ENCODE measurements at places on chromosomes 1 and 21. TPM values are rescaled to one million over a fixed set of nuclear protein-coding genes. Genes with fewer than 3 reads are reported as not detected.

GRCh38 chr1:203328714-203329122, 22.2 kb downstream of the FMOD start:
- DNase-seq, result peak; percentile 69

DNA sequence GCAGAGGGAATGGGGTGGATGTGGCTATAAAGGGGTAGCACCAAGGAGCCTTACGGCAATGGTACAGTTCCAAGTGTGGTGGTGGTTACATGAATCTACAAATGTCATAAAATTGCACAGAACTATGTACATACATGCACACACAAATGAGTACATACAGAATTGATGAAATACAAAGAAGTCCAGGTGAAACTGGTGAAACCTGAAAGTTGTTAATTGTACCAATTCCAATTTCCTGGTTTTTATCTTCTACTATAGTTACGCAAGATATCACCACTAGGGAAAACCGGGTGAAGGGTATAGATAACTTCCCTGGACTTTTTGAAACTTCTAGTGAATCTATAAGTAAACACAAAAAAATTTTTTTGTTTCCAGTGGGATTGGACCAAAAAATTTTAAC, 18.9 kb downstream of the HSF2BP start:
- DNase-seq, result no peak

DNA sequence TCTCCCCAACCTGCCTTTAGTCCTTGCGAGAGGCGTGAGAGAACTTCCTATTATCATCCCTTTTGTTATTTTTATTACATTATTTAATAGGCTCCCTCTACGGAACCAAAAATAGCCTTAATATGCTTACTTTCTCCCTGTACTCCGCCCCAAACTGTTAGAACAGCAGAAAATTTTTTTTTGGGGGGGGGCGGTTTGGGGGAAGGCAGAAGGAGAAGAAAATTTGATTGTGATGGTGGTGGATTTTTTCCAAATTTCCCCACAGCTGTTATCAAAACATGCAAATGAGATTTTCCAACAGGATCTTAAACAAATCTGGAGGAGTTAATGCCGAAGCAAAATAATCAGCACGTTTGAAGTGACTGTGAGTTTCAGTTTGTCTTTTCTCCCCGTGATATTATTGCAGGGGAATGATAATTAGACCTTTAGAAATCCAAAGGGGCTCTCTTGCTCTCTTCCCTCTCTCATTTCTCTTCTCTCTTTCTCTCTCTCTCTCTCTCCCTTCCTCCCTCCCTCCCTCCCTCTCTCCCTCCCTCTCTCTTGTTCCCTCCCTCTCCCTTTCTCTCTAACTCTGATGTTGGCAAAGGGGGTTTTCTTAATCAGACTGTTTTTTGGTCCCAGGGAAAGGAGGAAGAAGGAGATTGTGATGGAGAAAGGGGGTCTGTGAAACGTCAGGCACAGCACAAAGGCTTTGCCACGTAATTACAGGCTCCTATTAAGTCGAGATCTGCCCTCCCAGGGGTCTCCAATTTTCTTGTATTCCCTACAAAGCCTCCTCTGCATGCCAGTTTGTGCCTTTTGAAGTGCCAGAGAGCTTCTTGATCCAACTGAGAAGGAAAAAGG, 1.1 kb upstream of the PRRX1 start:
- no peak for DNase-seq

GRCh38 chr1:43509007-43509739, 21.5 kb upstream of the PTPRF start:
- no peak for DNase-seq

- no peak for DNase-seq
Measured at GRCh38 chr1:235863699-235864093, 3.0 kb downstream of the LYST start.

DNA sequence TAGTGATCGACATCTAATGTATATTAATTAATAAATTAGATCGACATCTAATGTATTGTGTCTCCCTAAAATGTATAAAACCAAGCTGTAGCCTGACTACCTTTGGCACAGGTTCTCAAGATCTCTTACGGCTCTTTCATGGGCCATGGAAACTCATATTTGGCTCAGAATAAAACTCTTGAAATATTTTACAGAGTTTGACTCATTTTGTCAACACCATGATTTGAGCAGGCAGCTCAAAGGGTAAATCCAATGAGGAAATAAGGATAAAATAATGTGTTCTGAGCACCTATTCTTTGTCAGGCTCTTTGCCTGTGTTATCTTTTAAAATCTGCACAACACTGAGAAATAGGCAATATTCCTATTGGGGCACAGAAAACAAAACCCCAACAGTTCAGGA, 223.4 kb upstream of the DUSP10 start:
- no peak for DNase-seq

- peak; percentile 36 for DNase-seq
Measured at GRCh38 chr21:17514124-17514845, 1.4 kb downstream of the CXADR start.

GRCh38 chr1:232244426-232244825, 385.5 kb downstream of the SIPA1L2 start:
- no peak for DNase-seq

DNA sequence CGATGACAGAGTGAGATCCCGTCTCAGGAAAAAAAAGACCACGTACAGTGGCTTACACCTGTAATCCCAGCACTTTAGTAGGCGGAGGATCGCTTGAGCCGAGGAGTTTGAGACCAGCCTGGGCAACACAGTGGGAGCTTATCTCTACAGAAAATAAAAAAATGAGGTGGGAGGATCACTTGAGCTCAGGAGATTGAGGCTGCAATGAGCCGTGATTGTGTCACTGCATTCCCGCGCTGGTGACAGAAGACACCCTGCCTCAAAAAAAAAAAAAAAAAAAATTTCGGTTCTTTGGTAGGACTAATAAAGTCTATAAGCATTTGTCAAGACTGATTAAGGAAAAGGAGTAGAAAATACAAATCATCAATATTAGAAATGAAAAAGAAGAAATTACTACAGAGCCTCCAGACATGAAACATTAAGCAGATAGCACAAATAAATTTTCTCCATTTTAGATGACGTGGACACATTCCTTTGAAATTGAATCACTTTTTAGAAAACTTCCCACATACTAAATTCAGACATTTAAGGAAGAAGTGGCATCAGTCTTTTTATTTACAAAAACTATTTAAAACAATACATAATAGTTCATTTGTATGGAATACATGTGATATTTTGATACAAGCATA, 30.4 kb downstream of the MORC3 start:
- no peak for DNase-seq

DNA sequence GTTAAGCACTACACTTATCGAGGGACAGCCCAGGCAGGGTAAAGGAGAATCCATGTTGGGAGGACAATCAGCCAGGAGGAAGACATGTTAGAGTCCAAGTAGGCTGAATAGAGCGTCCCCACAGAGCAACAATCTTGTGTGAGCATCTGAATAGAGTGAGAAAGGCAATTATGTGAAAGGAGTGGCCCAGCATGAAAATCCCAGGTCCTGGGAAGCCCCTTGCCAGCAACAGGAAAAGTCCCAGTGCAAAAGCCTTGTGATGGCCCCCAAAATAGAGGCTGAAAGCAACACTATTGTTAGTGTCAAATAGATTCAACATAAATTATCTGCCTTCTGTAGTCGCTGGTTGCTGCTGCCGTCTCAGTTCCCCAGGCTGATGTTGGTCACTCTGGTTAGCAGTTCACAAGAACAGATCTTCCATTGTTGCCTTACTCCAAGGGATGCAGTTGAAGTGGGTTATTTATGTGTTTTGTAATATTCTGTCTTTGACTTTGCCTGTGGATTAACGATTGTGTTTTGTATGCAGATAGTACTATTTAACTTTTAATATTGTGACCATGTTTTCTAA, 12.1 kb upstream of the ABL2 start:
- DNase-seq, result no peak

DNA sequence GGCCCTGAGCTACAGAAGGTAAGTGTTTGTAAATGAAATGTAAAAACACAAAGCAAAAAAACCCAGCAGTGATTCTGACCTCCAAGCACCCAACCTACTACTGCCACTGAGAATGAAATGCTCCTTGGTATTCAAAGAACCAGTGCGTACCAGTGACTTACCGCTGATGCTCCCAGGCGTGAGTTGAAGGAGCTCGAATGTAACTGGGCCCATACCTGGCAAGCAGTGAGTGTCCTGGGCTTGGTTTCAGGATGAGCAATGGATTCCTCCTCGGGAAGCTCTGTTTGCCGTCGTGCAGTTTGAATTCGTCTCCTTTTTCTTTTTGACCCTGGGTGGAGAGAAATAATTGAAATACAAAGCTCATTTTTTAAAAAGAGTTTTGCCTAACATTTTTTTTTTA, 121.9 kb downstream of the ATG4C start:
- DNase-seq, result no peak

HJV gene
- 0.35 TPM for total RNA-seq

SELE gene
- not detected for total RNA-seq

C8B gene
- not detected for total RNA-seq

OR2G3 gene
- not detected for total RNA-seq

CREG1 gene
- 48.1 TPM for total RNA-seq

All from epithelial cell of proximal tubule (primary cell).